ENCODE measurements at places on chromosomes 6 and 20.

DNA sequence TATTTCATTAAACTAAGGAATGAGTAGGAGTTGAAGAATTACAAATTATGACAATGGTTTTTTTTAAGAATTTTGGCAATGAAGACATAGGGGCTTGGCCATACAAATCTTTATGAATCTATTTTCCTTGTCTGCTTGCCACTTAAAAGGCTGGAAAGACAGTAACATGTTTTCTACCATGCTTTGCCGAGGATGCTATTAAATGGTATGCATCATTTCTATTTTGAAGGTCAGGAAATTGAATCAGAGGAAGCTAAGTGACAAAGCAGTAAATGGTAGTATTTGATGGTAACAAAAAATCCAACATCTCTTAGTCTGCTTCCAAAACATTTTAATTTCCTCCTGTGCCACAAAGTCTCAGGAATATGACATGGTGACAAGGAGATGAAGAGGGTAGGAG is 287.2 kb downstream of the RFPL4B start:
- DNase-seq: no peak

GRCh38 chr6:53104916-53105315 is 39.7 kb downstream of the FBXO9 start:
- DNase-seq: no peak

GRCh38 chr6:105136431-105137350 is 43.1 kb downstream of the POPDC3 start:
- no peak for DNase-seq

GRCh38 chr6:110874880-110875547 is 429 bp downstream of the AMD1 start:
- peak; percentile 74 for DNase-seq

DNA sequence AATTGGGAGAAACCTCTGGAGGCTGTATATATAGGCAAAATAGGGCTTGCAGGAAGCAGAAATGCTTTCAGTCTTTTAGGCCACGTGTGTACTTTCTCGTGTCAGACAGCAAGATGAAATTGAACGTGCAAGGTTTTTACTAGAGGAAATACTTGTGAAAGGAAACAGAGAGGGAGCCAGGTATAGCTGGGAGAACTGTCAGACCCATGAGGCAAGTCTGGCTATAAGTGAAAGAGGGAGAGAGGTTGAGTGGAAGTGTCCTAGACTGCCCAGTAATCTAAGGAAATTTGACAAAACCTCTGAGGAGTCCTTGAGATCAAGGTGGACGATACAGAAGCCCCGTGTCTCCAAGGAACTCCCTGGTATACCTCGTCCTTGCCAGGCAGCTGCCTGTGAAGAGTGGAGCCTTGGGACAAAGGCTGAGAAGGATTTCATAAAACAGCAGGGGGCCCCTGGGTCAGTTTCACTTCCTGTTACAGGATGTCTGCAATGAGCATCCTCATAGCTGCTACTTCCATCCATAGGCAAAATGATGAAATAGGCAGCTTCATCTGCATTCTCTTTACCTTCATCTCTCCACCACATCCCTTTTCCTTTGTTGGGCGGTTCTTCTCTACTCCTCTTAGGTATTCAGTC is 114.4 kb upstream of the MAP3K7 start:
- no peak for DNase-seq

- DNase-seq: no peak
Observed at GRCh38 chr6:85460154-85460920, 10.5 kb downstream of the NT5E start.

- no peak for DNase-seq
Observed at GRCh38 chr6:70675822-70676221, 8.1 kb downstream of the SMAP1 start.

DNA sequence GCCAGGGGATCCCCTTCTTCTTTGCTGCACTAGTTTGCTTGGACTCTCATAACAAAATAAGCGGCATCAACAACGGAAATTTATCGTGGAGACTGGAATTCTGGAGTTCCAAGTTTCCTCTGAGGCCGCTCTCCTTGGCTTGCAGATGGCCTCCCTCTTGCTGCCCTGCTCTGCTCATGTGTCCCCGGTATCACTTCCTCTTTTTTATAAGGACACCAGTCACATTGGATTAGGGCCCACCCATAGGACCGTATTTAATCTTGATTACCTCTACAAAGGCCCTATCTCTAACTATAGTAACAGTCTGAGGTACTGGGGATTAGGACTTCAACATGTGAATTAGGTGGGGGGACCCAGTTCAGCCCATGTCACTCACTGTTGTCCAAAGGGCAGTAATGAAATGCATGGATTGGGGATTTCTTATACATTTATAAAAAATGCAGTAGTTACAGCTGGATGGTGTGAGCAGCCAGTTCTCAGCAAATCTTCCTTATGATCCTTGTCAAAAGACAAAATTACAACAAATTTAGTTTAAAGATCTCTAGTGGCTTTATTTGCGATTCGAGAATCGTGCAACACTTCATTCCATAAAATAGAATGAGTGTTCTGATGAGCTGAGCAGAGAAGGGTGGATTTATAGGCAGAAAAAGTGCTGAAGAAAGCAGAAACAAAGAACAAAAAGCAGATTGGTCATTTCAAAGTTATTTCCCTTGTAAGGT is 59.3 kb upstream of the AKAP12 start:
- no peak for DNase-seq

- DNase-seq: no peak
Observed at GRCh38 chr6:86820750-86821149, 116.6 kb upstream of the HTR1E start.

- no peak for DNase-seq
Observed at GRCh38 chr20:19670829-19671228, 87.2 kb upstream of the RIN2 start.

DNA sequence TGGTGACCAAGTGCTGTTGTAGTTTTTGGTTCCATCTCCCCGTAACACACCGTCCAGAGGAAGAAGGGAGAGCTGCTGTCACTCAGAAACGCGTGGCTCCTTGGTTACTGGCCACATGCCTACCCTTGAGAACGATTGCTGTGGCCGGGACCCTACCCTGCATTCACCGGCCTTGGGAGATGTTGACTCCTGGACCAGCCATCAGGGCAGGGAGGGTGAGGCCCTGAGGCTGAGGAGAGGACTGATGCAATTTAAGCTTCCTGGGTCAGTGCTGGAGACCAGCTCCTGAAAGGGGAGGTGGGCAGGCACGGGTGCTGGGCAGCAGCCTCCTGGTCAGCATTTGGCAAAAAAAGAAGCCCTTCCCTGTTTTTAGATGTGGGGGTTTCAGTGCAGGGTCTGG is 31.5 kb downstream of the ERMARD start:
- DNase-seq: no peak

DNA sequence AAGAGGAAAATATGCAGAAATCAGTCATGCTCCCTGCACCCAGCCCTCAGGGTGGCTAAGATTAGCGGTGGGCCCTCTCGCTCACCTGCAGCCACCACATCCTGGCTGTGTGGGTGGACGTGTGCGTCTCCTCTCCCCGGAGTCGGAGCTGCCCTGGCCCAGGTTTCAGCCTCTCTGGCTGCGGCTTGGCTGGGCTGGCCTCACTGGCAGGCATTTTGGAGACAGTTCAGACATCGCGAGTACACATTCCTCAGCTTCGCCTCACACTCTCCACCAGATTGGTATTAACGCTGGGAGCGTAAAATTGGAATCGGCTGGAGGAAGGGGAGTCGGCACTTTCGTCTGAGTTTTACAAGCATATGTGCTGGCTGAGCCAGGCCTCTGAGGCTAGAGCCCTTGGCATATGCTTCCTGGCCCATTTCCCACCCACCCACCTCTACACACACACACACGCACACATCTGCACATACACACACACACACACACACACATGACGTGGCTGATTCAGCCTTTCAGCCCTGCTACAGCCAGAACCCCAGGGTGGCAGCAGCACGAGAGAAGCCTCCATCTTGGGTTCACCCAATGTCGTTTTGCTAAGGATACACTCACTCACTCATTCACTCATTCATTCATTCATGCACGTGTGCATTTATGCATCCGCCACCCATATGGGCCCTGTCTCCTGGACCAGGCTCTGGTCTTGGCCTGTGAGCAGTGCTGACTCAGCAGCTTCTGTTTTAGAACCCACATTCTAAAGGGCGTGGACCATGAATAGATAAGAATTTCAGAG is 42.9 kb downstream of the BCAS4 start:
- no peak for DNase-seq

DNA sequence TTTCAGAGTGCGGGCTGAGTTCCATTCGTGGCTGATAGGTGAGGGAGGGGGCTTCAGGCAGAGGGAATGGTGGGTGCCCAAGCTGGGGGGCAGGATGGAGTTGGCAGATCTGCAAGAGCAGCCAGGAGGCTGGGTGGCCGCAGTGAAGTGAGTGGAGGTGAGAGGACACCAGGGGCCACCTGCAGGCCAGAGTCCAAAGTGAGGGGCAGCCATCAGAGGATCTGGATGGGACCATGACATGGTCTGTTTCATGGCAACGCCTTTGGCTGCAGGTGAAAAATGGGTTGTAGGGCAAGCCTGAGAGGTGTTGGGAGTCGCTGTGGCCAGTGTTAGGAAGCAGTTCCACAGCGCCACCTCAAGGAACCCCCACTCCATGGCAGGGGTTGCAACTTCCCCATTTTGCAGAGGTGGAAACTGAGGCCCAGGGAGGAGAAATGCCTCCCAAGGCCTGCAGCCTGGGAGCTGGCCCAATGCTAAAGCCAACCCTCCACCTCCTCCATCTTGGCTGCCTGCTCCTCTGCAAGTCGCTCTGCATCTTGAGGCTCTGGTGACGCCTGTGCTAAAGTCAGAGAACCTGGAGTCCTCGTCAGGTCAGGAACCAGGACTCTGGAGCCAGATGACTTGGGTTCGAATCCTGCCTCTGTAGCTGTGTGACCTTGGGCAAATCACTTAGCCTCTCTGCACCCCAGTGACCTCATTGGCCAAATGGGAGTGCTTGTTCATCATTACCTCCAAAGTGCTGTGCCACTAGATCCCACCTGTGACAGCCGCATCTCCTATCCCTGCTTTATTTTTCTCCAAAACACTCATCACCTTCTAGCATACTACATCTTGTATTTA is 153.8 kb downstream of the CEBPB start:
- DNase-seq: no peak

DNA sequence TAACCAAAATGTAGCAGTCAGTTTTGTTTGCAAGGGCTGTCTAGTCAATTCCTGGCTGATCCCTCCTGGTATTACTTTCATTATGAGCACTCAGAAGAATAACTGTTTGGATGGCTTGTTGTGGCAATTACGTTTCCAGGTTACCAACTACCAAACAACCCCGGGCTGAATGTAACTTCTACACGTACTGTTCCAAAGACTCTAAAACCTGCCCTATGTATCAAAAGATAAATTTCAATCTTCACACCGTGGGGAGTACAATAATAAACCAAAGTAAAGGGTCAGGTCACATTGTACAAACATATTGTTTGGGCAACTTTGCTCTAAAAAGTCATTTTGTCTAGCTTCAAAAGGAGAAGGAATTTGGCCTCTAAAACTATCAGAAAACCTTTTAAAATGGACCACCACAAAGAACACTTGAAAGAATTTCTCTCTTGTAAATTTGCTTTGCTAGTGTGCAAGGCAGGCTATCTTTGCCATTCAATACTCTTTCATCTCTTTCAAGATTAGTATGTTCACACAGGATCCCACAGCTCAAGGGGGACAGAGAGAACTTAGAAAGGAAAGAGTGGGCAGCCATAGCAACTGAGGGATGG is 27.6 kb downstream of the DCDC2 start:
- no peak for DNase-seq

GRCh38 chr6:76592566-76592965 is 520.1 kb upstream of the IMPG1 start:
- no peak for DNase-seq

- no peak for DNase-seq
Observed at GRCh38 chr6:74656453-74656852, 549.4 kb downstream of the COL12A1 start.

GRCh38 chr6:79064635-79065034 is 13.4 kb downstream of the PHIP start:
- DNase-seq: no peak

DNA sequence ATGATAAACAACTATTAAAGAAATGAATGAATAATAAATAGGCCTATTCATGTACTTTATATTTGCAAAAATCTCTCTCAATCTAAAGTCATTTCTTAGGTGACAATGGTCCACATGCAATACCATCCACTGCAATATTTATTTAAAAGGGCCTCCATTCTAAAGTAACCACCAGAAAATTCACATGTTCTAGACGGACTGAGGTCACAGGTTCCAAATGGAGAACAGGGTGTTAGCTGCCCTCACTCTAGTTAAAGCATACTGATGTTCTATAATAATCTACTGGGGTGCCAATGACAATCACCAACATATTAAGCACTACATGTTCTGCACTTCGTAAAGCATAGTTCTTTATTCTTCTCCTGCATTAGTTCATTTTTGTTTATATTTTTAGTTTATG is 1.2 kb downstream of the HBS1L start:
- no peak for DNase-seq

DNA sequence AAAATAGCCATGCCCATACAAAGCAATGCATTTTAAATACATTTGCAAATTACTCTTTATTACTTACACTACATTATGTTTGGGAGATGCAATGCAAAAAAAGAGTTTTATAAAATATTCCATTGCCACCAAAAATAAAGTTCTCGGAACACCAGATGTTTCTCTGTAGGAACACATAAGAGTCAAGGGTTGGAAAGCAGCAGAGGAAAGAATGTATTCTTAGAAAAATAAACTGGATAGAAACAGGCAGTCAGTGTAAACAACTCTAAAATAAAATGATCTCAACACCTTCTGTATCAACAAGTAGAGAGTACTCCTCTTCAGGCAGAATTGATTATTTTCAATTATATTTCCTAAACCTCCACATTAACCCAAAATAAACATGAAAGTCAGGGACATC is 28.1 kb downstream of the KIF13A start:
- DNase-seq: no peak

- DNase-seq: no peak
Observed at GRCh38 chr20:54351371-54352136, 123.8 kb upstream of the DOK5 start.

DNA sequence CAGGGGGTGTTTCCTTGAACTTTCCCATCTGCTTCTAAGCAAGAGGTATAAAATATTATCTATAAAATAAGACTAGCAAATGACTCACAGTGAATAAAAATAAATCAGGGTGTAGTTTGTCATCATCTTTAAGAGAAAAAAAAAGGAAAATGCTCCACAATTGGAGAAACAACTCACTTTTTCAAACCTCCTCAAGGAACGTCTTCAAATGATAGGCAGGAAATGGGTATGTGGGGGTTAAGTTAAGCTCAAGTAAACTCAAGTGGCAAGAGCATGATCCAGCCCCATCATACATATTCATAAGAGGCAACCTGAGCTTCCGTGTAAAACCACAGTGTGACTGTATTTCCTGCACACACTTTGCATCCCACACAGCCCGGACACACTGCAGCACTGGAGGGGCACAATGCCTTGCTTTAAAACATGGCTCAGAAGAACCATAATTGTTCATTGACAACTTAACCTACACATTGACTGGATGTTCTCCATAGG is 58.5 kb upstream of the CEP85L start:
- DNase-seq: peak; percentile 50

- no peak for DNase-seq
Observed at GRCh38 chr20:1955217-1955616, 38.6 kb downstream of the PDYN start.

Measured in CD8-positive, alpha-beta memory T cell (primary cell).